Upper lobe of right lung (tissue), 1 donor: ENCODE measurements at places on chromosomes 2 and 18. TPM values are rescaled to one million over a fixed set of nuclear protein-coding genes. Genes with fewer than 3 reads are reported as not detected.

GRCh38 chr2:196160101-196160500 lies 11.3 kb downstream of the STK17B start:
- no peaks in the 10 kb centered on the region for H3K27me3 ChIP-seq
- H3K4me1 ChIP-seq, result peaks cover 6% of the 10 kb centered on the region
- H3K4me3 ChIP-seq, result no peak overlapping the region
- DNase-seq, result no peak

DNA sequence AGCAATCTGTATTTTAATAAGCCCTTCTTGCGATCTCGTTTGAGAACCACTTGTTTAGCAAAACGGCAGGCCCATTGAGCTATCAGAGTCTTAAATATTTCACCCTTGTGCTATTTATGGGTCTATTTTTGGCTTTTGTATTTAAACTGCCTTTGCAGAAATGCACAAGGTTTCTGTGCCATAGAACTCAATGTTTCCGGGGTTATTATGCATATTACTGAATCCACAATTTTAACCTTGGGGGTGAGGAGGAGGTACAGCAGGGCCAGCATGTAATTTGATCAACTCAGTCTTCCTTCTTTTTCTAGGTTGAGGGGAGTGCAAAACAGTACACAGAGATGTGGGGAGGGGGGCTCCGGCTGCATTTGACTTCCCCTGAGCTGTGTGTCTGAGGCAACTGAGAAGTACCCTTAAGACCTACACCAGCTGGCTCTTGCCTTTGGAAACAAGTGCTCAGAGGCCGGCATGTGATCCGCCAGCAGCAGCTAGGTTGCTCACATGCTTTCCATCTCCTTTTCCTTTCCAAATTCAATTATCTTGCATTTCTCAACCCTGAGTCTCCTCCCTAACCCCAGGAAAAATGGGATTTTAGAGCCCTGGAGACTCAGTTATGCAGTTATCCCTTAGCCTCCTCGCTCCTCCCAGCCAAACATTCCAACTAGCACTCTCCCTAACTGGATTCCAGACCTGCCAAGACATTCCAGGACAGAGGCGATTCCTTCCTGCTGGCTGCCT lies 103.0 kb downstream of the HNRNPLL start:
- no peak for DNase-seq
- no peak overlapping the region for H3K4me3 ChIP-seq
- no peaks in the 10 kb centered on the region for H3K36me3 ChIP-seq
- no peaks in the 10 kb centered on the region for H3K27me3 ChIP-seq
- no peak overlapping the region for H3K27ac ChIP-seq

- no peak overlapping the region for H3K27ac ChIP-seq
- no peaks in the 10 kb centered on the region for H3K4me1 ChIP-seq
- H3K36me3 ChIP-seq, result no peaks in the 10 kb centered on the region
- DNase-seq, result no peak
- H3K4me3 ChIP-seq, result no peak overlapping the region
Observed at GRCh38 chr2:207281436-207281835, 115.7 kb upstream of the KLF7 start.

DNA sequence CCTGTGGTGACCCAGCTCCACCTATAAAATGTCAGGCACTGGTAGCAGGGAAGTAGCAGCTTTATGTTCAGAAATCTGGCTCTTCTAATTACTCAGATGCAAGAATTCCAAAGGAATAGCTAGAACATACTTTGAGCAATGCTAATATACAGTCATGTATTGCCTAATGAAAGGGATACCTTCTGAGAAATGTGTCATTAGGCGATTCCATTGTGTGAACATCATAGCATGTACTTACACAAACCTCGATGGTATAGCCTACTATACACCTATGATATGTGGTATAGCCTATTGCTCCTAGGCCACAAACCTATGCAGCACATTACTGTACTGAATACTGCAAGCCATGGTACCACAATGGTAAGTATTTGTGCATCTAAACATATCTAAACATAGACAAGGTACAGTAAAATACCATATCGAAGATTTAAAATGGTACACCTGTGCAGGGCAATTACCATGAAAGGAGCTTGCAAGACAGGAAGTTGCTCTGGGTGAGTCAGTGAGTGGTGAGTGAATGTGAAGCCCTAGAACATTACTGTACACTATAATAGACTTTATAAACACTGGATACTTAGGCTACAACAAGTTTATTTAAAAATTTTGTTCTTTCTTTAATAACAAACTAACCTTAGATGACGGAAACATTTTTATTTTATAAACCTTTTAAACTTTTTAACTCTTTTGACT lies 50.3 kb upstream of the ETAA1 start:
- no peak for DNase-seq
- H3K4me1 ChIP-seq, result no peaks in the 10 kb centered on the region

DNA sequence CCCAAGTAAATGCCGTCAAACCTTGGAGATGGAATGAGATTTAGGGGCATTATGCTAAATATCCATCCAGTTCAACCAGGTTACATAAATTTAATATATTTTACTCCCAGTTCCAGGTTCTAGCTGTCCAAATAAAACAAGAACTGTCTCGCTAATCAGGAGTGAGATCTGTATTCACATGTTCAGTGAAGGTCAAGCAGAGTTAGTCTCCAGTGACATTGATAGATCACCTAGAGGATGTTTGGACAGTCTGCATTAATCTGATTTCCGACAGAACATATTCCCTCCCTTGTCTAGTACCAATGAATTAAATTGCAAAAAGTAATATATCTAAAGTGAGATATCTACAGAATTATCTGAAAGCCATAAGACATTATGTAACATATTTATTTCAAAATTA lies 979.4 kb upstream of the CNTNAP5 start:
- H3K27me3 ChIP-seq, result no peaks in the 10 kb centered on the region
- DNase-seq, result no peak
- no peaks in the 10 kb centered on the region for H3K36me3 ChIP-seq
- H3K4me1 ChIP-seq, result no peaks in the 10 kb centered on the region

The RIT2 gene
- total RNA-seq, result not detected

The NEU2 gene
- not detected for total RNA-seq
